ENCODE measurements at places on chromosomes 7 and 10.

DNA sequence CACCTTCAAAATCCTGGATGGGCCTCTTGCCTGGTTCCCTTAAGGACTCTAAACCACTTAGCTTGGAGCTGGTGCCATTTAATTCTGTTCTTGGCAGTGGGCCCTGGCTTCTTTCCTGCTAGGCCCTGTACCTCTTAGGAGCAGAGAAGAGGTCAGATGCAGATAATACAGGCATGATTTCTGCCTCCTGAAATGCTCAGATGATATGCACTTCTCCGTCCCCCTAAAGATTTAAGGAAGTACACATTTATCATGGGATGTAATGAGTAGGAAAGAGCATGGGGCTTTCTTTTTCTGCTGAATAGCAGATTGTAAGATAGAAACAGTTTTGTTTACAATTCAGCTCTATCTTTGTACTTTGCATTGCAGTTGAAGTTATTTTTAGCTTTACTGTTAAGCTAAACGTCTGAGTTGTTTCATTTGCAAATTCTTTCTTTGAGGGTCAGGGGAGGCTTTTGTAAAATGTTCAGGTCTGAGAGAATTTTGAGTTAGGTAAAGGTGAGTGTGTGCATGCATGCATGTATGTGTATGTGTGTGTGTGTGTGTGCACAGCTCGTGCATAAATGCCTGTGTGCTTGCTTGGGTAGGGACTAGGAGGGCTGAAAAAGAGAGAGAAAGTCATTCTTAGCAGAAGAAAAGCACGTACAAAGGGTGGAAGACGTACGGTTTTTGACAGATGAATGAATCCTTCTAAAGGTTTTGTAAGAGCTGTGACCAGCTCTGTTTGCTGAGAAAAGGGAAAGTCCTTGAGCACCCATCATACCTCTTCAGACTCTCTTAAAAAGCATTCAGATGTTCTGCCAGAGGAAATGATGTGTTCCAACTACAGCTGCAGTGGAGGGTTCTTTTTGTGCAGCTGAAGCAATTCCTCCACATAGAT lies 364.2 kb downstream of the AUTS2 start:
- H3K36me3 ChIP-seq: no peaks in the 10 kb centered on the region
- no peak overlapping the region for H3K4me3 ChIP-seq
- H3K27ac ChIP-seq: no peak overlapping the region
- no peaks in the 10 kb centered on the region for H3K27me3 ChIP-seq
- H3K4me1 ChIP-seq: no peaks in the 10 kb centered on the region
- no peak for DNase-seq

DNA sequence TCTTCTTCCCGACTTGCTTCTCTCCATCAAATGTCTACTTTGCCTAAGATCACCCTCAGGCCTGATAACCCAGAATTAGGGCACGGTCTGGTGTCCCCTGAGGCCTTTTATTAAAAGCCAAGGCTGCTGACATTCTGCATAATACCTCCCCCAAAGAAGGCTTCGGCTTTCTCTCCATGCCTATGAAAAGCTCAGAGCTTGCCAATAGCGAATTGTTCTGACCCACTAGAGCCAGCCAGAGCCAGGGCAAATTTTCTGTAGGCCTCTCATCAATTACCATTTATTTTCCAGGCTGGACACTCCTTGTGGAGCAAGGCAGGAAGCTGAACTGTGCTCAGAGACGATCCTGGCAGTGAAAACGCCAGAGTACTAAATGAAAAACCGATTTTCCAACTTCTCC lies 64.3 kb upstream of the ADRB1 start:
- no peaks in the 10 kb centered on the region for H3K4me1 ChIP-seq
- H3K27ac ChIP-seq: no peak overlapping the region
- DNase-seq: no peak
- no peaks in the 10 kb centered on the region for H3K36me3 ChIP-seq
- H3K4me3 ChIP-seq: no peak overlapping the region

DNA sequence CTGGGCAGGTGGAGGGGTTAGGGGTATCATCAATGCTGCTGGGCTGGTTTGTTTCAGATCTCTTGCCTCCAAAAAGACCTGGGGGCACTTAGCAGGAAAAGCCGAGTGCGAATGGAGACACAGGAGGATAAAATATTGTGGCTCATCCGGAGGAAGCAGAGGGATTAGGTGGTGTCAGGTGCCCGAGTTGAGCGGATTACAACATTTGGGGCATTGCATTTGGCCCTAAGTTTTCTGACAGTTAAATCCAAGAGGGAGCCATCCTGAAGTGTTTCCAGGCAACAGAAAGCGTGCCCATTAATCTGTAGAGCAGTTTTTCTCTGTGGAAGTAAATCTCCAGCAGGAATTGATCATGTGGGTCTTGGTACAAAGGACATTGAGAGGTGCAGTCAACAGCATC lies 85.9 kb downstream of the CDH23 start:
- peaks cover 8% of the 10 kb centered on the region for H3K4me1 ChIP-seq
- H3K36me3 ChIP-seq: no peaks in the 10 kb centered on the region
- DNase-seq: no peak

DNA sequence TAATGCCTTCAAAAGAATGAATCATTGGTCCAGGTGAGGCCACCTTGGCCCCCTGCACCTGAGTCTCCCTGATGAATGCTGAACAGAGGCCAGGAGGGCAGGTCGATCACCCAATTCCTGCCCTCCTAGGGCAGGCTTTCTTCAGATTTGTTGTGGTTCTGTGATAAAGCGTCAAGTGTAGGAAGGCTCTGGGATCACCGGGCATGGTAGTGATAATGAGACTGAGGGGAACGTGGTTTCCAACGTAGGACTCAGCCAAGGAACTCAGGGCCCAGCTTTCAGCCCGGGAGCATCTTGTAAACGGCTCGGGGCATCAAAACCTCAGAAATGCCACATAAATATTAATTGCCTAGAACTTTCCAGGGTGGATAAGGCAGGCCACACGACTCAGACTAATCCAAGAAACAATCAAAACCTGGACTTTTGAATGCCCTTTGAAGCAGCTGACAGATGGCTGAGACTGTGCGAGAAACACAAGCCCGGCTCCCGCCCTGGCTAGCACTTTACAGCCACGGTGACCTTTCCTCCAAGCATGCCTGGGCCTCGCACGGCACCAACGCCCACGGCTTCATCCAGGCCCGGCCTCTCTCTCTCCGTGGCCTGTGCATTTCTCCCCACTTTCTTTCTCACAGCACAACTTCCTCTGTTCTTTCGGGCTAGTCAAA lies 239.3 kb upstream of the GRB10 start:
- no peaks in the 10 kb centered on the region for H3K27me3 ChIP-seq
- H3K4me1 ChIP-seq: no peaks in the 10 kb centered on the region
- no peak overlapping the region for H3K27ac ChIP-seq
- no peak overlapping the region for H3K4me3 ChIP-seq
- no peak for DNase-seq
- H3K36me3 ChIP-seq: no peaks in the 10 kb centered on the region

GRCh38 chr10:63123727-63124362 lies 9.3 kb upstream of the NRBF2 start:
- no peaks in the 10 kb centered on the region for H3K27me3 ChIP-seq
- H3K4me1 ChIP-seq: peaks cover 6% of the 10 kb centered on the region
- no peak for DNase-seq
- no peak overlapping the region for H3K27ac ChIP-seq
- no peak overlapping the region for H3K4me3 ChIP-seq
- no peaks in the 10 kb centered on the region for H3K36me3 ChIP-seq

GRCh38 chr7:106590209-106590816 lies 70.6 kb downstream of the CCDC71L start:
- no peaks in the 10 kb centered on the region for H3K4me1 ChIP-seq
- H3K27ac ChIP-seq: no peak overlapping the region

DNA sequence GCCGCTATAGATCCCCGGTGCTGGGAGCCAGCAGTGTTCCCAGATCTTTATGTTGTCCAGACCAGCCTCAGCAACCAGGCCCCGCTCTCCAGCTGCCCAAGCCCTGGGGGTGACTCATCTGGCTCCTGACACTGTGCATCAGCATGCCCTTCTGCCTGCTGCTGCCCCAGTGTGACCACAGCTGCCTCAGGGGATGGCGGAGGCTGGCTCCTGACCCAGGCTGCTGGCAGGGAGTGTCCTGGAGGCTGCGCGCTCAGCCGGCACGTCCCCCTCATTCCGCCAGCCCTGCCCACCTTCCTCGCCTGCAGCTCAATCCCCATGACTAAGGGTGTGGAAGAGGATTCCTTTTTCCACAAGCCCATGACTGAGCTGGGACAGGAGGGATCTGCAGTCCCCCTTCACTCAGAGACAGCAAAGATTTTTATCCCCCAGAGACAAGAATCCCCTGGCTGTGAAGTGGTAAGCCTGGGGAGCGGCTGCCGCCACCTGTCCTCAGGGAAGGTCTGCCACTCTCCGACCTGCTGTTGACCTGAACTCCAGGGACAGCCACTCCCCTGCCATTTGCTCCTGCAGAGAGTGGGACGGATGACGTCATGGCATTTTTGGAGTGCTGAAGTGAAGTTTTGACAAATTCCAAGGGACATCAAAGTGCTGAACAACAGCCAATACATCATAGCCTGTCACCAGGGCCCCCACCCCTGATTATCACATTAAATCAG lies 182.8 kb upstream of the BMPER start:
- peak; percentile 60 for DNase-seq
- no peaks in the 10 kb centered on the region for H3K36me3 ChIP-seq
- no peaks in the 10 kb centered on the region for H3K27me3 ChIP-seq
- no peak overlapping the region for H3K27ac ChIP-seq
- peaks cover 17% of the 10 kb centered on the region for H3K4me1 ChIP-seq

GRCh38 chr10:3385487-3385886 lies 212.9 kb upstream of the PITRM1 start:
- H3K4me1 ChIP-seq: no peaks in the 10 kb centered on the region
- no peak overlapping the region for H3K27ac ChIP-seq
- DNase-seq: no peak
- no peaks in the 10 kb centered on the region for H3K27me3 ChIP-seq

- H3K4me1 ChIP-seq: peaks cover 31% of the 10 kb centered on the region
- H3K36me3 ChIP-seq: no peaks in the 10 kb centered on the region
- no peak overlapping the region for H3K4me3 ChIP-seq
- DNase-seq: peak; percentile 15
- H3K27me3 ChIP-seq: no peaks in the 10 kb centered on the region
Observed at GRCh38 chr7:130489140-130489983, 2.5 kb upstream of the MEST start.

- H3K36me3 ChIP-seq: peaks cover 94% of the 10 kb centered on the region
- no peak overlapping the region for H3K27ac ChIP-seq
- H3K27me3 ChIP-seq: no peaks in the 10 kb centered on the region
- DNase-seq: no peak
- H3K4me1 ChIP-seq: no peaks in the 10 kb centered on the region
Observed at GRCh38 chr10:79206300-79207095, 137.7 kb downstream of the ZMIZ1 start.

DNA sequence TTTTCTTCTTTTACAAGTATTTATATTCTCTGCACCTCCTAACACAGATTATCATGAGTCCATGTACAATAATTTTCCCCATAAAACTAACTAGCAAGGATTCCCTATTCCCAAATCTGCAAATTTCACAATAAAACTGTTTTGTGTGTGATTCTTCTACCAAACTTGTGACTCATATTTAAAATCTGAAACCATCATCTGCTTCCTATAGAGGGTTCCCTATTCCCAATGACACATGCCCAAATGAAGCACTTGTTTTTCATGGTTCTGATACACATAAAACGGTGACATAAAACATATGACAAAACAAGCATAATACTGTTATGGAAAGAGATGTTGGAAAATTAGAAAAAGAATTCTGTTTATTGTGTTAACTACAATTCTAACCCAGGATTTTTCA lies 657.6 kb downstream of the PARD3 start:
- DNase-seq: no peak
- H3K27ac ChIP-seq: no peak overlapping the region
- no peaks in the 10 kb centered on the region for H3K27me3 ChIP-seq
- no peaks in the 10 kb centered on the region for H3K36me3 ChIP-seq
- no peak overlapping the region for H3K4me3 ChIP-seq
- peaks cover 11% of the 10 kb centered on the region for H3K4me1 ChIP-seq

GRCh38 chr7:98376711-98377110 lies 24.2 kb downstream of the BAIAP2L1 start:
- H3K36me3 ChIP-seq: no peaks in the 10 kb centered on the region
- no peak overlapping the region for H3K4me3 ChIP-seq
- no peak for DNase-seq
- H3K4me1 ChIP-seq: no peaks in the 10 kb centered on the region

DNA sequence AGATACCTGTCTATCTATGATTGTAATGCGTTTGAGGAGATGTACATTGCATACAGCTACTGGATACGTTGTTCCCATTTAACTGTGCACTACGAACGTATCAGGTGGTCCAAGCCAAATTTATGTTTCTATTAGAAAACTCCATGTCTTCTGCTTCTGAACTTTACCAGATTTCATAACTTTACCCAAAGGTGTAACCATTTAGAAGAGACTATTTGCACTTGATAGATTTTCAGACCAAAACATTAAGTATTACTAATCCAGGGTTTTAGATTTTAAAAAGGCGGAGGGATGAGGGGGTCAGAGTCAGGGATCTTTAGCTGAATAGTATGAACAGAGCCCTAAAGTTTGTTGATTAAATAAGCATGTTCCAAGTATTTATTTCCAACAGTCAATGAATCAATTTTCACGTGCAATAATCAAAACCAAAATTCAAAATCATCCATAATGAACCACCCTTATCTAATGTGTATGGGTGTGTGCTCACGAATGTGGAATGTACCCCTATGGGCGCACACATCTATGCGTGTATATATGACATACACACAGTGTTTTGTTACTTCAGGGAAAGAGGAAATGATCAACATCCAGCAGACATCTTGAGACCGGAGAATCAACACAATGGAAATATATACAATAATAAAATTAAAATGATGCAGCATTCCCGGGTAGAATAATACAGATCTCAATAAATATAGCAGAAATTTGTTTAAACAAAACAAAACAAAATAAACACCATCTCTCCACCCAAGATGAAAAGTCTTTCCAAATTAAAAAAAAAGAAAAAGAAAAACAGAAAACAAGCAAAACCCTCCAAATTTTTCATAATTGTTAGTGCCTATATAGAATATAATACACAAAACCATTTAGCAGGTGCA lies 3.4 kb downstream of the FEZF1 start:
- no peaks in the 10 kb centered on the region for H3K36me3 ChIP-seq
- no peak overlapping the region for H3K27ac ChIP-seq
- no peaks in the 10 kb centered on the region for H3K4me1 ChIP-seq
- peaks cover 18% of the 10 kb centered on the region for H3K27me3 ChIP-seq
- H3K4me3 ChIP-seq: no peak overlapping the region
- no peak for DNase-seq

DNA sequence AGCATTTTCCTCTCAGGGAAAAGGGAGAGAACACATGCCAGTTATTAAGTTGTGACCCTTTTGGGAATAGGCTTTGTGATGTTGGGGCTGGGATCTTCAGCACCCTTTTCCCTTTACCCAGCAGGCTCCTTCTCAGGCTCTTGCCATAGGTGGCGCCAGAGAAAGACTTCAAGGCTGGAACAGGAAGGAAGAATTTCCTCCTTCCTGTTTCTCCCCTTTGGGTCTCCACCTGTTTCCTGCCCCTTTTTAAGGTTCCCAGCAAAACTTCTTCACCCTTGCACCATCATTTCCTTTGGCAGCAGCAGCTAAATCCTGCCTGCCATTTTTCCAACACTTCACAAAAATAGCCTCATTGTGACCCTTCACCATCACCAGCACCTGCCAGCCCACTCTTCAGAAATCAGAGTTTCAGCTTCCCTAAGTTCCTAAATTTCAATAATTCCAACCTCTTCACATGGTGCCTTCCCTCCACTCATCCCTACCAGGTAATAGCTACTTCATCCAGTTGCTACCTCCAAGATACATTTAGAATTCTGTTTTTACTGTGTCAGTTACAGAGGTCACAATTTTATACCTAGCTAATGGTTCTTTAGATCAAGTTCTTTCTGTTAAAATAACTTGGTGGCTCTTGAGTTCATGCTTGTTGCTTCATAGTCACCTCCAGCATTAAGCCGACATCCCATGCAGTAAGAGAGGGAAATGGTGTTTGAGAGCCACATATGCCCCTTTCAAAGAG lies 22.4 kb upstream of the FOXK1 start:
- H3K27ac ChIP-seq: no peak overlapping the region
- no peak for DNase-seq
- H3K4me3 ChIP-seq: no peak overlapping the region
- no peaks in the 10 kb centered on the region for H3K36me3 ChIP-seq
- H3K4me1 ChIP-seq: no peaks in the 10 kb centered on the region
